ENCODE measurements at places on chromosomes 7 and 10.

- DNase-seq: no peak
Measured at GRCh38 chr10:131955591-131956340, 26.0 kb downstream of the BNIP3 start.

GRCh38 chr7:121745856-121746255 is 127.1 kb upstream of the PTPRZ1 start:
- no peak for DNase-seq

- no peak for DNase-seq
Measured at GRCh38 chr7:45589915-45590678, 15.9 kb downstream of the ADCY1 start.

DNA sequence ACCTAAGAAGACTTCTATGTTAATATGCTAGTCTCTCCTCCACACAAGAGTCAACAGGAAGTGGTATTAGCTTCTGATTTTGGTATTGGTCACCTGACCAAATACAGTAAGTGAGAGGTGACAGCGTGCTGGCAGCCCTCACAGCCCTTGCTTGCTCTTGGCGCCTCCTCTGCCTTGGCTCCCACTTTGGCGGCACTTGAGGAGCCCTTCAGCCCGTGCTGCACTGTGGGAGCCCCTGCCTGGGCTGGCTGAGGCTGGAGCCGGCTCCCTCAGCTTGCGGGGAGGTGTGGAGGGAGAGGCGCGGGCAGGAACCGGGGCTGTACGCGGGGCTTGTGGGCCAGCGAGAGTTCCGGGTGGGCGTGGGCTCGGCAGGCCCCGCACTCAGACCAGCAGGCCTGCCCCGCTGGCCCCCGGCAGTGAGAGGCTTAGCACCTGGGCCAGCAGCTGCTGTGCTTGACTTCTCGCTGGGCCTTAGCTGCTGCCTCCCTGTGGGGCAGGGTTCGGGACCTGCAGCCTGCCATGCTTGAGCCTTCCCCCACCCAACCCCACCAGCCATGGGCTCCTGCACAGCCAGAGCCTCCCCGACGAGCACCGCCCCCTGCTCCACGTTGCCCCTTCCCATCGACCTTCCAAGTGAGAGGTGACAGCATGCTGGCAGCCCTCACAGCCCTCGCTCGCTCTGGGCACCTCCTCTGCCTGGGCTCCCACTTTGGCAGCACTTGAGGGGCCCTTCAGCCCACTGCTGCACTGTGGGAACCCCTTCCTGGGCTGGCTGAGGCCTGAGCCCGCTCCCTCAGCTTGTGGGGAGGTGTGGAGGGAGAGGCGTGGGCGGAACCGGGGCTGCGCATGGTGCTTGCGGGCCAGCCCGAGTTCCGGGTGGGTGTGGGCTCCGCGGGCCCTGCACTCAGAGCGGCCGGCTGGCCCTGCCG is 4.2 kb upstream of the ACSL5 start:
- DNase-seq: no peak

DNA sequence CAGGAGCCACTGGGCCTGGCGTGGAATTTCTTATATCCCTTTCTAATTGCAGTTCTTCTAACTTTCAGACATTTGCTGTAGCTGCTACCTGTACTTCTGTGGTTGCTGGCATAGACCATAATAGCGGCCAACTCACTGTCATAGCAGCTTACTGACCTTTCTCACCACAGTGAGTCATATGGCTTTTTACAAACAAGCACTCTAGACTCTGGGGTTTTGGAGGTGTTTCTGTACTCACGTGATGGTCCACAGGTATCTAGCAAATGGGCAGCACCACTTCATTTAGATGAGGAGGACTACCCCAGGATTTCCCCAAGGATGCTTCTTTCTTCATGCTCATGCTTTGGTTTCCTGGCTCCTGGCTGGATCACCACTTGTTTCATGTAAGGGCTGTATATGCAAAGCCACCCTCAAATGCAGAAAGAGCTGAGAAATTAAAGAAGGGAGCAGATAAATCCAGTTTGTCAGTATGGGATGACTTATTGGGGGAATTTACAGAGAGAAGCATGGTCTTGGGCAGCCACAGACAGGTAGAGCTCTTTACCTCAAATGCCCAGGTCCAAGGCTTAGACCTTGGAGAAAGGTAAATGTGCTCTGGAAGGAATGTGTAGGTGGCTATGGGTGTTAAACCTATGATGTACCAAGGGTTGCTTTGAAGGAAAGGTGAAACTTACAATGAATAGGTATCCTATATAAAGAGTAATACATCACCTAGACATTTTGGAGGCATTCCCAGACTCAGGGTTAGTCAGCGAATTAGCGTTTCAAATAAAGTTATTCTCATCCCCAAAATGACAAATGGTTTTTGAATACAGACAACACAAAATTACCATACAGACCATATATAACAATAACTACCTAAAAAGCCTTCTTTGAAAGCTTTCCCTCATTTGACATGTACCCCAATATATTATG is 15.9 kb upstream of the SLC25A16 start:
- DNase-seq: no peak

DNA sequence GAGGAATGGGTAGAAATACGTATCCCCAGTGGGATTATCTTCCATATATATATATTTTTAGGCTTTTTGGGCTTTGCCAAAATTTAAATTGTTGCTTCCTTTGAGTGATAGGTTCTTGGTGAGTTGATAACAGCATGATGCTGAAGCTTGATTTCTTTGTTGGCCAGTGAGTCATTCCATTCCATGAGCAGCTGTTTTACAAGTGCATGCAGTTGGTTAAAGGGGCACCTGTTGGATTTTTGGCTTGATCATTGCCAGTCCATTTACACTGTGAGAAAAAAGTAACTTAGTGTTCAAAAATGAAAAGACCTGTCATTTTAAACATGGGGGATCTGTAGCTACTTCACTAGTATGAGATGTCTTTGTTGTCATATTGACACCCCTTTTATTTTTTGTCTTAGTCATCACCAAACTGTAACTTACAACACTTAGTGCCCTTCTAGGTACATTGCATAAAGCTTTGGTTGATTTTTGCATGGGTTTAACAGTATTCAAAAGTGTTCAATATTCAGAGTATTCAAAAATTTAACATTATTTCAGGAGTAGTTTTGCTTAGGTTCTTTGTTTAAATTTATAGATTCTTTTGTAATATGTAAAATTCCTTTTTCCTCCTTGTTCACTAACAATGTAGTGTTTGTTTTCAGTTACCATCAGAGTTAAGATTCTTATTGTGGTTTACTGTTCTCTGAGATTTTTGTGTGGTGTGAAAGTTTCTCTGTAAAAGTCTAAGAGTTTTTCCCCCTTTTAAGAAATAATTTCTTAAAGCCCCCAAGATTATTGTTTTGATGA is 8.8 kb downstream of the AKAP9 start:
- no peak for DNase-seq

DNA sequence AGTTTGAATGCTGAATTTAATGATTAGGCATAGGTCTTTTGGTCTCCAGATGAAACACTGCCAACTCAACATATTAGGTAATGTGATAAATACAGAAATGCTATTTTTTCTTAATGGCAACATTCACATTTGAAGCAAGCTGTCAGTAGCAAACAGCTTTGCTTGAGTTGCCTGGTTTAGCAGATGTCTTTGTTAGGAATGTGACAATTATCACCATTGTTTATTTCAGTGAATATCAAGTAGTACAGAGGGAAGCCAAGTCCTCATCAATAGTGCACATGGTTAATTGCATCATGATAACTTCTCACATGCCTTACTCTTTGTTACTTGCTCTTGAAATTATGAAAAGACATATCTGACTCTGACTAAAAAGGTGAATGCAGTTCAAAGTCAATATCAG is 23.7 kb upstream of the SEPTIN7 start:
- DNase-seq: no peak

- DNase-seq: no peak
Measured at GRCh38 chr7:152189061-152189460, 163.6 kb downstream of the GALNT11 start.

- no peak for DNase-seq
Measured at GRCh38 chr10:86087716-86088115, 278.9 kb downstream of the GRID1 start.

GRCh38 chr7:28755255-28755654 is 202.9 kb downstream of the TRIL start:
- DNase-seq: no peak

GRCh38 chr10:47297866-47298540 is 2.0 kb upstream of the GDF10 start:
- DNase-seq: no peak

GRCh38 chr7:89687211-89687610 is 467.1 kb upstream of the STEAP1 start:
- no peak for DNase-seq

DNA sequence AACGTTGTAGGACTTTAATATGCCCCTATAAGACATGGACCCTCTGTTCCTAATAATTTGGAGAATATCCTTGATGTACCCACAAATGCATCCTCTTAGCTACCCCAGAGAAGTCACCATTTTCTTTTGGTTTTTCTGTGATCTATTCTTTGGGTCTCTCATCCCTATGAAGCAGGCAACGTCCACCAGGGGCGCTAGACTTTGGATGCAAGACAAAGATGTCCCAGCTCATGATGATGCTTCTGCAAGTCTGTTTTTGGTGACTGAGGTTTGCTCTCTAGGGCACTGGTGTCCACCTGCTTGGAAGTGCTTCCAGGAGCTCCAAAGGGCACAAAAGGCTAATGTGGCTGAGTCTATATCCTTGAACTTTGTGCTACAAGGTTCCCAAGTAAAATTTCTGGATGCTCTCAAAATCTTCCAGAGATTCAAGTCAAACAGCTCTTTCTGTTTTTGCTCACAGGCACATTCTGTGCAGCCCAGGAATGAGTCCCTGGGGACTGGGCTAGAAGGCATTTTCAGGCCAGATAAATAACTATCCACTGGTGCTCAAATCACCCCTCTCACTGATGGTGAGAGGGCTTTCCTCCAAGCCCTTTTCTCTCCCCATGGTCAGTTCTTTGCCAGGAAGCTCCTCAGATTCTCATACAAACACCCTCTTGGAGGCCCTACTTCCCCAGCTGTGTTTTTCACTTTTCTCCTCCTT is 166.4 kb downstream of the C7orf25 start:
- no peak for DNase-seq

DNA sequence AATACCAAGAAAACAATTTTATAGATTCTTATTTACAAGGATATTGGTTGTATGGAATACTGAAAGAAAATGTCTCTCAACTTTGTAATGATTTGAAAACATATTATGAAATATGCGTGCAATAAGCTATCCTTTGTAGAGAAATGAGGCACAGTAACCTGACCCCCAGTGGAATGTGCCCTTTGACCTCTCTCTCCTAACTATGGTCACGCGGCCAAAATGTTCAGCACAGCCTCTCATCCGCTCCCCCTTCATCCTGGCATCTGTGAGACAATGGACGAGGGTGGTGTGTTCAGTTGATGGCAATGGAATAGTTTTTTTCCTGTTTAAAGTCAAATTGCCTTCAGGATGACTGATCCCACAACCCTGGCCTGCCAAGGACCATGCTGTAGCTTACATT is 13.3 kb downstream of the BEND7 start:
- no peak for DNase-seq

GRCh38 chr7:80588591-80588990 is 49.9 kb upstream of the CD36 start:
- no peak for DNase-seq

- DNase-seq: no peak
Measured at GRCh38 chr7:38327637-38328036, 54.2 kb upstream of the TARP start.

DNA sequence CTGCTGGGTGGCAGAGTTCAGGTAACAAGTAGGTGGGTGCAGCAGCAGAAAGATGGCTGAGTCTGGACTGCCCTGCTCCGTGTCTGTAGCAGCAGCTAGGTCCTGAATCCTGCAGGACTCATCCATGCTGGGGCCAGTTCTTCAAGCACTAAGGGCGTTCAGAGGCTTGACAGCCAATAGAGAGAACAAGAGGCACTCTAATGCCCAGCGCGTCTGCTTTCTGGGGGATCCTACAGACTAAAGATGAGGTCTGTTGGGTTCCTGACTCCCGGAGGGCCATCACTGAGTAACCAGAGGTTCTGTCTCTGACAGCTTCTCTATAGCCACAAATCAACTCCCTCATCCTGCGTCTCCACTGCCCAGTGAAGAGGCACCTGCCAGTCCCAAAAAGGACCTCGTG is 125.5 kb downstream of the PTPN20 start:
- DNase-seq: no peak

- no peak for DNase-seq
Measured at GRCh38 chr10:78004215-78005026, 24.9 kb downstream of the POLR3A start.

DNA sequence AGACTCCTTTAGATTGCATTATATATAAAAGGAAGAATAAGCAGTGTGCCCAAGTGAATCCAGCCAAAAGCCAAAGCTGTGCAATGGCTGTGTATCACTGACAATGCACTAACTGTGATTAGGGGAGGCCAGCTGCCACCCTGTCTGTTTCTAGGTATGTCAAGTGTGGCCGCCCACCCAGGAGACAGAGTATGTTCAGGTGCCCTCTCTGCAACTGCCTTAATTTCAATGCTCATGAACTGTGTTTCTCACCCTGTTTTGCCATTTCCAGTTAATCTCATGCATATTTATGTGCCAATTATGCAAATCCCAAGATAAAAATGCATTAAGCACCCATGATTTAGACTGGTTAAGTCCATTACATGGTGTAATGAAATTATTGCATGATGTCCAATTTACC is 159.4 kb downstream of the FRMD4A start:
- DNase-seq: no peak

- DNase-seq: no peak
Measured at GRCh38 chr7:27269455-27269854, 26.9 kb downstream of the EVX1 start.

GRCh38 chr10:84762754-84763394 is 434.5 kb downstream of the CCSER2 start:
- no peak for DNase-seq

DNA sequence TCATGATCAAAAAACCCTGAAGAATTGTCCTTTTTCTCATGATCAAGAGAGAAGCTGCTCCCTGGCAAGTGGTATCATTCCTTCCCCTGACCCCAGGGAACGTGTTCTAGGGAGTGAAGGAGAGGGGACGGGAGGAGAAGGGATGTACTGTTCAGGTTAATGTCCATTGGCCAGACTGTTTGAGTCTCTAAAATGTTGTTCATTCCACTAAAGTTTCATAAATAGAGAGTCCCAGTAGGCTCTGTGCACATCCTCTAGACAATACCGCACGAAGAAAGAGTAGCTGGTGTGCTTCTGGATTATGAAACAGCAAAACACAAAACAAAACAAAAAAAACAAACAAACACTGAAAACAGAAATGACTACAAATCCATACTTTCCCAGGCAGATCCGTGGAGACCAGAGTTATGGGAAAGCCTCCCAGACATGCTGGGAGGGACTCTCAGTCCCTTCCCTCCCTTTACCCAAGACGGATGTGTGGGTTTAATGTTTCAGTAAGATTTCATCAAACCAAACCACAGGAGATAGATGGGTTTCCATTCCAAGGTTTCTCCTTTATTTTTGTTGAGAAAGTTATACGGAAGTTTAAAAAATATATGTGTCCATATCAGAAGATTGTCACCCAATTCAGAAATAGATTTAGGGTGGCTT is 66.5 kb upstream of the TNS3 start:
- no peak for DNase-seq

DNA sequence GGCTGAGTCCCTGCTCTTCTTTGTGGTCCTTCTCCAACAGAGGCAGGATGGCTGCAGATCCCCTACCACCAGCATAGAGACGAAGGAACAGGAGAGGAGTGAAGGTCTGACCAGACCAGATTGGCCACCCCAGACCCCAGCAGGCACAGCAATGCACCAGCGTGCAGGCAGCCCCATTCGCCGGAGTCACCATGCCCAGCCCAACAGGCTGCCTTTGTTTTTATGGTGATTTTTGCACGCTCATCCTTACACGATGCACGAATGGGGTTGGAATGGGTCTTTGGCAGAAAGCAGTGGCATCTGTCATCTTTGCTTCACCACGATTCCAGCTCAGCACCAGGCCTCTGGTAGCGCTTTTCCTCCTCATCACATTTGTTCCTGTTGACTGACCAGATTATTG is 427.6 kb downstream of the INHBA start:
- DNase-seq: no peak

GRCh38 chr10:132187430-132188138 is 836 bp downstream of the DPYSL4 start:
- no peak for DNase-seq

Measured in T-cell (primary cell).